ENCODE measurements at places on chromosomes 6 and 20. TPM values are rescaled to one million over a fixed set of nuclear protein-coding genes. Genes with fewer than 3 reads are reported as not detected.

DNA sequence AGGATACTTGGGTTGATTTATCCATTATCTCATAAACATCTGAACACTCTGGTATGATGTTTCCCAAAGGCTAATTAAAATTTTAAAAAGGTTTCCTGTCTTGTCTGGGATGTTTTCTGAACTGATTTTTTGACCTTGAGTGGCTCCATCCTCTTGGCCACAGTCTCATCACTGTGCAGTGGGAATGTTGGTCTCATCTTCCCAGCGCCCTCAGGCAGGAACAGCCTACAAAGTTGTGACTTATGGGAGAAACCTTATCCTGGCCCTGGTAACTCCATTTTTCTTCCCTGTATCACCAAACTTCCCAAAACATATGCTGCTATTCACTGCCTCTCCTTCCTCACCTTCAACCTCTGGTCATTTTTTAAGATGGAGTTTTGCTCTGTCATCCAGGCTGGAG lies 6.8 kb upstream of the BPIFA3 start:
- no peak for DNase-seq

DNA sequence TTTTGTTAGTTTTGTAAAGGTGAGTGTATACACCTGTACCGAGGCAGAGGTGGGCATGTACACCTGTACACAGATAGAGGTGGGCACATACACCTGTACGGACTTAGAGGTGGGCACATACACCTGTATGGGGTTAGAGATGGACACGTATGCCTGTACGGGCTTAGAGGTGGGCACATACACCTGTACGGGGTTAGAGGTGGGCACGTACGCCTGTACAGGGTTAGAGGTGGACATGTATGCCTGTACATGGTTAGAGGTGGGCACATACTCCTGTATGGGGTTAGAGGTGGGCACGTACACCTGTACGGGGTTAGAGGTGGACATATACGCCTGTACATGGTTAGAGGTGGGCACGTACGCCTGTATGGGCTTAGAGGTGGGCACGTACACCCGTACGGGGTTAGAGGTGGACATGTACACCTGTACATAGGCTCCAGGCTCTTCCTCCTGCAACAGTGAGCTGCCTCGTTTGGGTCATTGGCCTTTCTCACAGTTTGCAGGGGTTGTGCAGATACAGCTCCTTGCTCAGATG lies 63.7 kb downstream of the PHACTR3 start:
- DNase-seq, result no peak

GRCh38 chr6:106684011-106684410 lies 54.6 kb downstream of the QRSL1 start:
- DNase-seq, result no peak

KIF6 gene
- total RNA-seq, result not detected

MAP3K7 gene
- 40.8 TPM for total RNA-seq

DNA sequence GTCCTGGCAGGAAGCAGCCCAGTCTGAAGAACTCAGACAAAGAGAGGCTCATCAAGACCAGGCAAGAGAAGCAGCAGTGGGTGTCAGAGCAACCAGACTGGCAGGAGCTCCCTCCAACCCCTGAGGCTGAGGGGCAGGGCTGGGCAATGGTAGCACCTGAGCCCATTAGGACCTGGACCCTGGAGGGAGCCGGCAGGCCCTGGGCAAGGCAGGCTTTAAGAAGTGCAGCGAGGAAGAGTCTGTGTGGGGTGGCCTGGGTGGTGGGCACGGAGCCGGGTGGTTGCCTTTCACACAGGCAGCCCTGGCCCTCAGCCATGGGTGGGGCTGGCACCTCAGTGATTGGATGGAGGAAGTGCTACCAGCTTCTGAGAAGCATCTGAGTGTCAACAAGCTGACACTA lies 33.1 kb upstream of the IRF4 start:
- DNase-seq, result no peak

DNA sequence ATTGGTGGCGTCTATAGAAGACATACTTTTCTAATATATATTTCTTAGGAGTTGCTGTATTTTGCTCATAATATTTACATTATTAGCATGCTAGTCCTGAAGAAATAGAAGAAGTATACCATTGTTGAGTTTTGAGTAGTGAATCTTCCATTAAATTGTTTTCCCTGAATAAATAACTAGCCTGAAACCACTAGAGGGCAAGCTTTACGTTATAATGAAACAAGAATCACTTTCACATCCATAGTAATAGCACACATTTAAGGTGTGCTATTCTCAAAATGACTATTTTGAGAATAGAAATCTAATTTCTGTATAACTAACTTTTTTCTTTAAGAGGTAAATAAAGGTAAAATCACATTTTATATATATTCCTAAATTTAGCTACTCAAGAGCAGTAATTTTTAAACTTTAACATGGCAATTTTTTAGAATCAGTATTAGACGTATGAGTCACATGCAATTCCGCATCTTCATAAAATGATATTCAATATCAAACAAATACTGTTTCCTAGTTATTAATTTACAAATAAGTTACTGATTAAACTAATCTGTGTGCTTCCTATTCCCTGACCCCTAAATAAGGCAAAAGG lies 213.2 kb upstream of the MANEA start:
- DNase-seq, result peak; percentile 9
